ENCODE measurements at places on chromosomes 5 and 9. TPM values are rescaled to one million over a fixed set of nuclear protein-coding genes. Genes with fewer than 3 reads are reported as not detected.

The MRPS30 gene
- total RNA-seq: 61.6 TPM

- no peak for DNase-seq
Observed at GRCh38 chr9:87250205-87250604, 247.5 kb upstream of the DAPK1 start.

- DNase-seq: no peak
Observed at GRCh38 chr5:82792096-82792495, 285.1 kb downstream of the TMEM167A start.

The CDH18 gene
- total RNA-seq: under 0.01 TPM

The SLC6A18 gene
- not detected for total RNA-seq

Data from bronchial epithelial cell (primary cell).